HEK293T (cell line): ENCODE measurements at places on chromosomes 2 and 18.

- DNase-seq = no peak
These were observed 77.7 kb downstream of the APOB start for GRCh38 chr2:20966061-20966595.

GRCh38 chr2:96320326-96320725 is 4.8 kb upstream of the ITPRIPL1 start:
- no peak for DNase-seq

DNA sequence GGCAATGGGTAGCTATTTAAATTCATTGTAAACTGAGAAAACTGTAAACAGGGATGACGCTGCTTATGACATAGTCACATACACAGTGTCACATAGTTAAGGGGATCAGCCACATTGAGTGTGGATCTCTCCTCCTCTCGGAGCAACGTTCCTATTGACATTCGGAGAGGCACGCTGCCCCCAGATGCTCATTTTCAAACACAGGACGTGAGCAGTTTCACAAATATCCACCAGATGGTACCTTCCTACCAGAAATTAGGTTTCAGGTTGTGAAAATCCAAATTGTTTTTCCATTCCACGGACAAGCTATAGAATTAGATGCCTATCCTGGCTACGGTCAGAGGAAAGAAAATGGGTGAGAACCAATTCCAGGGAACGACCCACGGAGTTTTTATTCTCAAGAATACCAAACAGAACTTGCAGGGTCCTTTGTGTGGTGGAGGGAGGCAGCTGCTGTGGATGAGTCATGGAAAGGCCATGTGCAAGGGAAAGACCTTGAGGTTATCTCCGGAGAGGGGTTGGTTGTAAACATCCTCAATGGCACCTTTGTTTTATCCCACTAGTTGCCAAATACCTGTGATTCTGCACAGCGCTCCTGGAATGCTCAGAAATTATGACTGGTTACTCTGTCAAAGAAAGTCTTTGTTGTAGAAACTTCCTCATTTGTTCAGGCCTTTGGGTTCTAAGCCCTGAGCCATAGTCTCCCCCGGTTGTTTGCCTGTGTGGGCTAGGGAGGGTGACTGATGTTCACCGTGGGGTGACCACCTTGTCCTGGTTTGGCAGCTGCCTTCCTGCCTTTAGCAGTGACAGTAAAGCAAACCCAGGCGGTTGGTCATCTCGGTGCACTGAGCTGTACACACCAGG is 88.0 kb downstream of the ACTR3 start:
- no peak for DNase-seq

DNA sequence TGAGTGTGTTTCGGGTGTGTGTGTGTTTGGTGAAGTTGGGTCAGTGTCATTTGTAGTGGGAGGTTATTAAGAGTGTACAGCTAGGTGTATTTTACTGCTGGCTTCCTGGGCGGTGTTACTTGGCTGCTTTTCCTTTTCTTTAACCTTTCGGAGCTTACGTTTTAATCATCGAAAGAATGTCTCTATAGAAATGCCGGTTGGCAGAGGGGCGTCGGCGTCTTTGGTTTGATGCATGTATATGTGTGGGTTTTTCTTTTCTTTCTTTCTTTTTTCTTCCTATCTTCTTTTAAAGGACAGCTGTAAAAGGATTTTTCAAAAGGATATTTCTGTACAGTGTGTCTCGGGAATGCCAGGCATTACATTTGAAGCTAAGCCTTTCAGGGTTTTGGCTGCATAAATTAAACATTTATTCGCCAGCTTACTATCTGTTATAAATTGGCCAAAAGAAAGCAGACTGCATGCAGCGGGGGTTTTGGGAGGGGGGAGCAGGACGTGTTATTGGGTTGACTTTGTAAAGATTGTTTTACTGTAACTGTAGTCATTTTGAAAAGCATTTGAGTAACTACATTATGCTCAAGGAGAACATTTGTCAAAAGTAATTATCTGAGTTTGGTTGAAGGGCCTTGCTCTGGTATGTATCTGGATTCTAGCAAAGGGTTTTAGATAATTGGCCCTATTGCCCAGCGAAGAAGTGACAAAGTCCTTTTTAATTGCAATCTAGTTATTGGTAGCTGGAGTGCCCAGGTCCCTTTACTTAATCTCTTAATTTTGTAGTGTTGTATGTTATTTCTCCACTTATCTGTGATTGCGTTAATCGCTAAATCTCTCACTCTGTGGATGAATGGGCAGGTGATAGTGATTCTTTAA is 1.6 kb downstream of the ASXL3 start:
- no peak for DNase-seq

GRCh38 chr2:158732573-158733429 is 62.3 kb upstream of the DAPL1 start:
- no peak for DNase-seq

DNA sequence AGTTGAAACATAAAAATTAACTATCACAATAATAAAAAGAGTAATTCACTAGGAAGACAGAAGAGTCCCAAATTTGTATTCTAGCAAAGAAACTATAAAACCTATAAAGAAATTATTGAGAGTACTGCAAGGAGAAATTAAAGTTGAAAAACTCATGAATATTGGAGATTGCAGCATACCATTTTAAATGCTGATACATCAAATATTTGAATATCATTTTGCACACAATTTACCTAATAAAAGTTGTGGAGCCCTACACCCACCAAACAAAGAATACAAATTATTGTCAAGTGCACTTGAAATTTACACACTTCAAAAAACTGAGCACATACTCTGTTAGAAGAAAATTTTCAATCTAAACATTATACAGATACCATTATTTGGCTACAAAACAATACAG is 531.6 kb upstream of the SMIM21 start:
- no peak for DNase-seq
